ENCODE measurements at places on chromosomes 12 and 14. TPM values are rescaled to one million over a fixed set of nuclear protein-coding genes. Genes with fewer than 3 reads are reported as not detected.

DNA sequence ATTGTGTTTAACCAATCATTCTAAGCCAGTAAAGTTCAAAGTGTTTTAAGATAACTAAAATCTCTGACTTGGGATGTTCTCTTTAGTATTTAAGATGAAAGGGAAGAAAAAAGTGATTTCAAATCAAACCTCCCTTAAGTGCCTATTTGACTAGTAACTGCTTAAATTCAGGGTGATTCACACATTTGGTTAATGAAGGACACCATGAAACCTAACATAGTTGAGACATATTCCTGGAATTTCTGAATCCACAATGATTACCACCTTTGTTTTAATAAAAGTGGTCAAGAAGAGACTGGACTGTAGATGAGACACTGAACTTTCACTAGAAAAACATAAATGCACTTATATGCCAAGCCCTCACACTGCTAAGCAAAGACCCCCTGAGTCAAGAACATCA is 138.7 kb downstream of the MED13L start:
- no peak for DNase-seq

The BMAL2 gene
- 17.0 TPM for total RNA-seq

The NEUROD4 gene
- not detected for total RNA-seq

- DNase-seq, result no peak
These were observed 54.7 kb downstream of the PLEKHG3 start for GRCh38 chr14:64758691-64759554.

GRCh38 chr14:102778338-102779083 is 1.3 kb downstream of the TRAF3 start:
- DNase-seq, result peak; percentile 33

- DNase-seq, result no peak
These were observed 6.8 kb downstream of the GIT2 start for GRCh38 chr12:109989380-109989779.

- DNase-seq, result no peak
These were observed 6.6 kb upstream of the LRP6 start for GRCh38 chr12:12273291-12273957.

The TCL1B gene
- total RNA-seq, result not detected

GRCh38 chr14:73686901-73687300 is 27.3 kb downstream of the PNMA1 start:
- no peak for DNase-seq

- DNase-seq, result no peak
These were observed 71.8 kb downstream of the LRP6 start for GRCh38 chr12:12195081-12195480.

The PLEKHH1 gene
- 1.2 TPM for total RNA-seq

The CAPZA3 gene
- total RNA-seq, result not detected

DNA sequence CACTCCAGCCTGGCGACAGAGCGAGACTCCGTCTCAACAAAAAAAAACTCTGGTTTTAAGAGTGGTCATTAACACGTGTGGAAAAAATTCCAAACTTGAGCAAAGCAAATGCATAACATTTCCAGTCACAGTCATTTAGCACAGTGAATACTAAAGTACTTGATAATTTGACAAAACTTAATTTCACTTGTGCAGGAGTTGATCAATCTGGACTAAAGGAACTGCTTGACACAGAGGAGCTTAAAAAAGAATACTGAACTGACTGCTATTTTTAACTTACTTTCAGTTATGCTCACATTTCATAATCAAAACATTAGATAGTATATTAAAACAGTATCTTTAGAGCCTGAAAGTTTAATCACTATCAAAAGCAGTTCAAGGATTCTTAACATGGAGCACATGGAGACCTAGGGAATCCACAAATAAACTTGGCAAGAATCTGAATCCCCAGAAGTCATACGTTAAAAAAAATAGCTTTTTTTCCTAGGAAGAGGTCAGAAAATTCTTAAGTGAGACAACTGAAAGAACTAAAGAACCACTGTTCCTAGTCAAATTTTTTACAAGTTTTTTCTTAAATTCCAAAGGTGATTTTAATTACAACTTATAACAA is 7.4 kb downstream of the UBE2N start:
- no peak for DNase-seq

- no peak for DNase-seq
These were observed 1.3 kb upstream of the ARHGEF25 start for GRCh38 chr12:57609781-57610553.

All from activated T-cell treated with anti-CD3 and anti-CD28 coated beads, Interleukin-2, amount 50 U/mL, for 72 hours (primary cell).